Activated T-cell treated with anti-CD3 and anti-CD28 coated beads, Interleukin-2, amount 50 U/mL, for 24 hours (primary cell): ENCODE measurements at places on chromosomes 4 and X.
A peak's percentile ranks its signal among the peaks of the same experiment; 100 is the strongest.

GRCh38 chr4:27090406-27090805 is 229.8 kb downstream of the STIM2 start:
- no peak for DNase-seq

DNA sequence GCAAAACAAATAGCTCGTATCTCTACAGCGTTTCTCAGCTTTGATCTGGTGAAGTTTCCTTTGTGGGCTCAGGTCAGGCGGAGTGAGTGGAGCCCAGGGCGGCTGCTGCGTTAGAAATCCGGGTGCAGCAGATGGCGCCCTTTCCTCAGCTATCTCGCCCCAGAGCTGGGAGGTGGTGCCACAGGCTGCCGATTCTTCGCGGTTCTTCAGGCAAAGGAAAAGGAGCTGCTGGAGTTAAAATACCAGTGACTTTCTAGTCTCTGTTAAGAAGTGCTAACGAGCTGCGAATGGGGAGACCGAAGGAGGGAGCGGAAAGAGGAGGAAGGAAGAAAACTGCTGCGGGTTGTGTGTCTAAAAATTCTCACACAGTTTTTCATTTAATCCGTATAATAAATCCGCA is 114.6 kb downstream of the CPE start:
- peak; percentile 78 for DNase-seq

DNA sequence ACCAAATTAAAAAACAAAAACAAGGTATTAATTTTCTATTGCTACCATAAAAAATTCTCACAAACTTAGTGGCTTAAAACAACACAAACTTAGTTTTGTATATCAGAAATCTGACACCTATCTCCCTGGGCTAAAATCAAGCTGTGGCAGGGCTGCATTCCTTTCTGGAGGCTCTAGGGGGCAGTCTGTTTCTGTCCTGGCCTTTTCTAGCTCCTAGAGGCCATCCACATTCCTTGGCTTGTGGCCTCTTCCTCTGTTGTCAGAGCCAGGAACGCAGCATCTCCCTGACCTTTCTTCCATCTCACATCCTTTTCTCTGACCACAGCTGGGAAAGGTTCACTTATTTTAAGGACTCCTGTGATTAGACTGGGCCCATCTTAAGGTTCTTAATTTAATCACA is 38.9 kb upstream of the TLR2 start:
- DNase-seq, result no peak

- no peak for DNase-seq
Observed at GRCh38 chr4:15381806-15382338, 46.0 kb upstream of the C1QTNF7 start.

DNA sequence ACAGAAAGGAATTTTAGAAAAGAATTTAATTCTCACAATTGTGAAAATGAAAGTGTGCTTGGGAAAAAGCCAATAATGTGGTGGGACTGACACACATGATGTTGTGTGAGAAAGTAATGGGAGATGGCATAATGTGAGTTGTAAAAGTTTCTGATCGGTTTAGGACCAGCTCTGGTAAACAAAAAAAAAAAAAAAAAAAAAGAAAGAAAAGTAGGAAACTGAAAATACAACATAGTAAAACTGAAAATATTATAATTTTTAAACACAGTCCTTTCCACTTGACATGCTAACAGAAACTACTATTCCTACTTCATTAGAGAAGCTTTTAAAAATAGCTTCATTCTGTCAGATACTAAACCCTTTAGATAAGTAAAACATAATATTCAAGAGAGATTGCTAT is 28.2 kb downstream of the RAP1GDS1 start:
- DNase-seq, result no peak

- DNase-seq, result no peak
Observed at GRCh38 chr4:71230271-71231128, 108.3 kb upstream of the SLC4A4 start.

- no peak for DNase-seq
Observed at GRCh38 chr4:122548452-122548851, 72.4 kb downstream of the IL21 start.

GRCh38 chr4:125547836-125548235 is 233.1 kb downstream of the FAT4 start:
- no peak for DNase-seq

- no peak for DNase-seq
Observed at GRCh38 chr4:105587841-105588240, 35.4 kb downstream of the ARHGEF38 start.

GRCh38 chrX:108420481-108420880 is 17.7 kb downstream of the COL4A6 start:
- no peak for DNase-seq

- no peak for DNase-seq
Observed at GRCh38 chr4:17251101-17251500, 260.8 kb downstream of the QDPR start.

GRCh38 chrX:63735882-63736281 is 49.1 kb downstream of the ARHGEF9 start:
- DNase-seq, result no peak

DNA sequence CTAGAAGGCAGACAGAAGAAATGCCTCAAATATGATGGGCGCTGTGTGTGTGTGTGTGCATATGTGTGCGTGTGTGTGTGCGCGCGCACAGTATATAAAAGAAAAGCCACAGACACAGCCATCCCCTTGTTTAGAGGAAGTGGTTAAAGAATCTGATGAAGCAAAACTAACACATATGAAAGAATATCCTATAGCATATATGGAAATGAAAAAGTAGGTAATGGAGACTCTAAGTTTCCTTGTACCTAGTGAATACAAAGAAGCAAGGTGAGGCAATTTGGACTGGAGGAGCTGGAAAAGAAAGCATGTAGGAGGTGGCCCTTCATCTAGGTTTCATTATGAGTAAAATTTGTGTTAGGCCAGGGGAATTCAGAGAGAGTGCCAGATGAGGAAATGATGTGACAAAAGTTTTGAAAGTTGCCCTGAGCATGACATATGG is 58.6 kb upstream of the MCF2 start:
- no peak for DNase-seq

GRCh38 chr4:72974694-72975487 is 94.6 kb downstream of the COX18 start:
- no peak for DNase-seq

DNA sequence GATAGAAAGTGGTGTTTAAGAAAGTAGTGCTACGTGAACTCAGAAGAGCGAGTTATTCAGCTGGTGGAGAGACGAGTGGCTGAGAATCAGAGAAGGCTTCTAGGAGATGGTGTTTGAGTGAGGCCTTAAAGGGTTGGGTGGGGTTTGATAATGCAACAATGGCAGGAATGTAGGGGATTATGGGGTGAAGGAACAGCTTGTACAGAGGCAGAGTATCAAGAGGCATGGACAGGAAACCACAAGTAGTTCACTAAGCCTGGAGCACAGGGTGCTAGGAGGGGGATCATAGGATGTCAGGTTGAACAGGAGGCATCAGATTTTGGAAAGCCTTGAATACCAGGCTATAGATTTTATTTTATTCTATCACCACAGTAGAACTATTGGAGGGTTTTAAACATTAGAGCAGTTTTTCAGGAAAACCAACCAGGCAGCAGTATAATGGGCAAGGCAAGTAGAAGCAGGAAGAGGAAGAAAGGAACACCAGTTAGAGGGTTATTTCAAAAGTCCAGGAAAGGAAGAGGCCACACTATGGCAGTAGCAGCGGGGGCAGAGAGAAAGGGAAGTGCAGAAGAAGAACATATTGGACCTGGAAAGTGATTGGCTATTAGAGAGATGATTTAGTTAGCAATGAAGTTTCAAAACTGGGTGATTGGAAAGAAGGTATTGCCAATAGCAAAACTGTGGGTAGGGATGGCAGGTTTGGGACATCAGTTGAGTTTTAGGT is 99.2 kb downstream of the DOCK11 start:
- no peak for DNase-seq

DNA sequence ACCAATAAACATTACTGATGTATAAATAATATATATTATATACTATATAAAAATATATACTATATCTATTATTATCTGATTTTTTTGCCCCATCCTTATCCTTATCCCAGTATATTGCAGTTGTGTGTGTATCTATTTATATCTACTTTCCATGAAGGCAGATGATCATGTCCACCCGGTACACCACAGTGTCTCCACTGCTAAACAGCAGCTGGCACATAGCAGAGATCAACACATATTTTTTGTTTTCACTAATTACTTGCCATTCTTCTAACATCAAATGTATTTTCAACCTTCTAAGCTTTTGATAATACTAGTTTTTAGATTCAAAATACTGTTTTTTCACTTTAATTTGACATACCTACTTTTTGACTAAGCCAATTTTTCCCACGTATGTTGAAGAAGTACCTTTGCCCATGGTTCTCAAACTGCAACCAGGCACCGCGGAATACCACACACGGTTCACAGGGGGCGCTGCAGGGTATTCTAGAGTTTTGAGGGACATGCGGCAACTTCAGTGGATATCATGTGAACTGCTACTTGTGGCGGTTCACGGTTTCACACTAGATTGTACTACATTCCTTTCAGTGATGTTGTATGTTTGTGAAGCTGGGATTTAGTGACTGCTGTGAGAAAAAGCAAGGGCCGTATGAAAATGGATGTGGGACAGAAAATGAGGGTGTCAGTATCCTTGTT is 182.5 kb upstream of the NPY2R start:
- DNase-seq, result no peak

- no peak for DNase-seq
Observed at GRCh38 chr4:81663368-81663767, 191.7 kb upstream of the RASGEF1B start.

DNA sequence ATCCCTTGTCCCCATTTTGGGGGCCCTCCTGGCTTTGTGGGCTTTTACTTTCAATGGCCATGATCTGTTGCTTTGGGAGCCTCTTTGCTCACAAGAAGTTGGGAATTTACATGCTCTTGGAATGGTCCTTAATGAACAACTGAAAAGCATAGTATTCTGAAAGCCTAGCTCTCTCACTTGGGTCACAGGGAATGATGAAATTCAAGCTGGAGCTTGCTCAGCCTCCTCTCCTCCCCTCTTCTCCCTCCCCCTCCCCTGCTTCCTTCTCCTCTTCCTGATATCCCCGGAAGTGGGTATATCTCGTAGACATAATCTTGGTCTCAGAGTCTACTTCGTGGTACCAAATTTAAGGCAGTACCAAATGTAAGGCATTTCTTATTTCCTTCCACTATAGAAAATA is 400.6 kb upstream of the NR3C2 start:
- no peak for DNase-seq

- no peak for DNase-seq
Observed at GRCh38 chr4:103774326-103774825, 54.6 kb upstream of the TACR3 start.

DNA sequence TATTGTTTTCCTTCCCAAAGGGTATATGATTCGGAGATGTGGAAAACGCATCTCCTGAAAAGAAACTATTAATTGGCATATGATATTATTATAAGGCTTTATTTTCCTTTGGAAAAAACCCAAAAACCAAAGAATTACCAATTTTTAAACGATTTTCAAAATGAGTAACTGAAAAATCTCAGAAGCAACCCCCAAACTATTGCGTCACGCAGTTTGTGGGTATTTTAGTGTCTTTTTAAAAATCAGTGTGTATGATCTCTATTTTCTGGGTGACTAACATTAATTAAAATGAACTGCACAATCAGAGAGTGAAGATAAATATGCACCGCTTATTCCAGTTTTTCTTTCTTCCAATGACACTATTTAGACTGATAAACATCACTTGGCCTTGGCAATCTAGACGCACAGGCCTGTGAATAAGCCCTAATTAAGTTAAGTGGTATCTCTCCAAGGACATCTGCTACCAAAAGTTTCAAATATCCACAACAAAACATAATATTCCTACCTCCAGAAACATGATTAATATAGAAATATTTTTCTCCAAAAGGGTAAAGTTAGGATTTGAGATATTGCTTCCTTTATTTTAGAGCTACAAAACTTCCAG is 511.5 kb upstream of the FAM241A start:
- no peak for DNase-seq

DNA sequence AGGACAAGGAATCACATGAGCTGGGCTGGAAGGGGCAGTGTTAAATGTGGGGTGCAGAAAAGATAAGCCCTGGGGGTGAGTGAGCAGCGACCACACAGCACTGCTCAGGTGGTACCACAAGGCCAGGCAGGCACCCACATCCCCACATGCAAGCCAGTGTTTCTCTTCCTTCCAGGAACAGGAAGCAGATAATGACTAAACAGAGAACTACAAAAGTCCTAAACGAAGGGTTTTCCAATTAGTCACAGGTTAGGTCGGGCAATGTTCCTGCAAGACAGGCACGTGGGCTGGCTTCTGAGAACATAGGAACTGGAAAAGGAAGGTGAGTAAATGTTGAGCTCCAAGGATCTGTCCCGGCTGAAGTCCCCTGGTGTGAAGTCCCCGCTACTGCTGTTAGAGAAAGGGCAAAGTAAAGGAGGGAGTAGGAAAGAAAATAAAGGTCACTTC is 19.5 kb downstream of the RELL1 start:
- peak; percentile 35 for DNase-seq

GRCh38 chrX:150362599-150363481 is at the start of gene MAMLD1:
MAMLD1 (plus strand) TSS chrX:150363317; CDS start chrX:150445517, 82,200 bp downstream.
- DNase-seq, result peak; percentile 70

- peak; percentile 61 for DNase-seq
Observed at GRCh38 chrX:154399527-154400368, 1.6 kb downstream of the RPL10 start.

GRCh38 chr4:74335341-74336021 is 27.2 kb downstream of the EPGN start:
- no peak for DNase-seq

- no peak for DNase-seq
Observed at GRCh38 chr4:56389558-56389957, 2.3 kb upstream of the AASDH start.

GRCh38 chrX:119028733-119029330 is 44.0 kb upstream of the CT47C1 start:
- DNase-seq, result no peak

GRCh38 chrX:127574829-127575228 is 477.4 kb downstream of the ACTRT1 start:
- DNase-seq, result no peak

DNA sequence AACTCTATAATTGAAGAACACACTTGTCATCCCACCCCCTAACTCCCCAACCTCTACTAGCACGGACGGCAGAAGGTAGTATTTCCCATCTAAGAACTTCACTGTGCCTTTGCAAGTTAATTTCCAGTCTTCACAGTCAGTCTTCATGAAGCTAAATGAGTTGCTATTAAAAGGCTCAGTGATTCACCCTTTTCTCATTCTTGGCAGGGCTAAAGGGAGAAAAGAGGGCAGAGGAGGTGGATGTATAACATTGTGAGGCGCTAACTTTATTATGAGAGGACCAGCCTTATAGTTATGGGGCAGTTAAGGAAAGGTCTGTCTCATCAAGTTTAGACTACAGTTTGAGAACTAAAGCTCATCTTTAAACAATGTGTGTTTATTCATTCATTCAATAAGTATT is 161.0 kb upstream of the S100G start:
- DNase-seq, result no peak

DNA sequence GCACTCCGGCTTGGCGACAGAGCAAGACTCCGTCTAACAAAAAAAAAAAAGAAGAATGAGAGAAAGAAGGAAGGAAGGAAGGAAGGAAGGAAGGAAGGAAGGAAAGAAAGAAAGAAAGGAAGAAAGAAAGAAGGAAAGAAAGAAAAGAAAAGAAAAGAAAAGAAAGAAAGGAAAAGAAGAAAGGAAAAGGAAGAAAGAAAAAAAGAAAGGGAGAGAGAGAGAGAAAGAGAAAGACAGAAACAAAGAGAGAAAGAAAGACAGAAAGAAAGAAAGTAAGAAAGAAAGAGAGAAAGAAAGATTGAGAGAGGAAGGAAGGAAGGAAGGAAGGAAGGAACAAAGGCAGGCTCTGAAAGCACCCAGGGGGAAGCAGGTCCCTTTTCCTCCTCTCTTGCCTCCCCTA is 336.6 kb upstream of the GATB start:
- DNase-seq, result no peak

GRCh38 chrX:29541038-29541437 is 674.3 kb upstream of the MAGEB2 start:
- DNase-seq, result no peak

- DNase-seq, result no peak
Observed at GRCh38 chr4:13559413-13559812, 15.1 kb upstream of the NKX3-2 start.
